Activated naive CD8-positive, alpha-beta T cell treated with anti-CD3 and anti-CD28 coated beads, Interleukin-2, amount 10 ng/mL, durations not matched to agents 7 days and 5 days (primary cell): ENCODE measurements at places on chromosomes 12 and 14. TPM values are rescaled to one million over a fixed set of nuclear protein-coding genes. Genes with fewer than 3 reads are reported as not detected.

DNA sequence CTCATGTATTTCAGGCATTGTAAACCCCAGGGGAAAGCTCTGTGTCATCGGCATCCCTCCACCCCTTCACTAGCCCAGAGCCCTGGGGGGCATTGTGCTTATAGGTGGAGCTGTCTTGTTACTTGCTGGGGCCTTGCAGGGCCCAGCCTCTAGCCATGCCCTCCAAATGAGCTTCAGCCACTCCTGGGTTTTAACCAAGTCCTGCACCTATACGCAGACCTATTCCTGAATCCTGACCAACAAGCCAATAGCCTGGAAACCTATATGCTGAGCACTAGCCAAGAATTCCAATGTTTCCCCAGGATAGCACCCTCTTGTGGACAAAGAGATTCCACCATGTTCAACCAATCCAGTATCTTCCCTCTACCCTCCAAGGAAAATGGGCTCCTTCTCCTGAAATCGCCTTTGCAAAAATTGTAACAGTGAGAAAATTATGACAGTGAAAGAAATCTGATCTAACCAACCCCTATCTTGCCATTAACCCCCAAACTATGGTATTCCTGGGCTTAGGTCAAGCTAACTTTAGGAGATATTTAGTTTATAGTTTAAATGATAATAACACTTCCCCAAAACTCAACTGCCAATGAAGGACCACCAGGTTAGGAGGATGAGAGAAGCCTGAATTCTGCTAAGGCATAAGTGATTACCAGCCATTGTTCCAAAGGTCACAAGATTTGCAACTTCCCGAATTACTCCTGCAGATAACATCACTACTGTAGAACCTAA is 55.5 kb downstream of the TTC7B start:
- H3K4me3 ChIP-seq: no peak overlapping the region
- H3K4me1 ChIP-seq: peaks cover 12% of the 10 kb centered on the region
- peaks cover 4% of the 10 kb centered on the region for H3K36me3 ChIP-seq
- H3K27ac ChIP-seq: no peak overlapping the region

Gene EPS8
- total RNA-seq: 1.6 TPM

DNA sequence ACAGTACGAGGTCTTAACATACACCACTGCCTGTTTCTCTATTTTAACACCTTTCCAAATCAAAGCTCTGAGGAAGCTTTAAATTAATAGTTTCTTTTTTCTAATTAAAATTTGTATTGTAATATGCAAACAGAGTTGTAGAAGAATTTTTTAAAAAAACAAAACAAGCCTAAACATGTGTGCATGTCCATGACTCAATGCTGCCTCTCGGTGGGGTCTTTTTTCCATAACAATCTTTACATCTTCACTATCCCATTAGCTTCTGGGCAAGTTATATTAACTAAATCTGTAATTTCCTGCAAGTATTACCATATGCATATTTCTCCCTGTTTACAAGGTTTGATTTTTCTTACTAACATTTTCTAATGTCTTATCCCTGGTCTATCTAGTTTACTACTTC is 143.9 kb upstream of the NAV3 start:
- no peak overlapping the region for H3K27ac ChIP-seq
- DNase-seq: no peak

GRCh38 chr14:55097881-55098560 is 31.0 kb upstream of the LGALS3 start:
- H3K4me3 ChIP-seq: peak overlapping the region; percentile 67
- peak overlapping the region; percentile 89 for H3K27ac ChIP-seq
- peak; percentile 46 for DNase-seq

GRCh38 chr14:22231018-22231417 is 358.0 kb downstream of the DAD1 start:
- no peaks in the 10 kb centered on the region for H3K36me3 ChIP-seq
- H3K27ac ChIP-seq: peak overlapping the region; percentile 9
- H3K4me3 ChIP-seq: no peak overlapping the region
- peaks cover 2% of the 10 kb centered on the region for H3K4me1 ChIP-seq
- no peak for DNase-seq

Gene CYP27B1
- total RNA-seq: 2.6 TPM

DNA sequence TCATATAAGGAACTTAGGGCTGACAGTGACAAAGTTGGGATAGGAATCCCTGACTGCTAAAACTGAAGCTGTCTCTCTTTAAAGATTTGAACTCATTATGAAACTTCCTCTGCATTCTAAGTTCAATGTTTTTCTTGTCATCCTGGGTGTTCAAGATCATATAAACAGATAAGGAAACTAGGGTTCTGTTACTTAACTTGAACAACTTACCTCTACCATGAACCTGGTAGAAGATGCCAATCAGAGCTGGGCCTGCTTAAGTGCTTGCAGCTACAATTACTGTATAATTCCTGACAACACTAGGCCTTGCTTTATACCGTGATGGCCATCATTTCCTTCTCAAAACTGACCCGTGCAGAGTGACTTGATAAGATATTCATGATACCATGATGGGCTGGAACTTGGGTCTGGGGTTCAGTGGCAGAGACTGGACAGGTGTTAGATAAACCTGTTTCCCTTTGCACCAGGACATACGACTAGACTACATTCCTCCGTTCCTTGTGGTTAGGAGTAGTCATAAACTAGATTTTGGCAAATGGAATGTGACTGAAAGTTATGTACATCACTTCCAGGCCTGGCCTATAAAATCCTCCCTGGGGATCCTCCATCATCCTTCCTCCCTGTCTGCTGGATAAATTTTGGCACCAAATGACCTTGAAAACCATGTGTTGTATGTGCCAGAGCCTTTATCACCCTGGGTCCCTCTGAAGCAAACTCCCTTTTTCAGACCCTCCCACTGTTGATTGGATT is 172.2 kb upstream of the PRICKLE1 start:
- no peak for DNase-seq
- no peaks in the 10 kb centered on the region for H3K27me3 ChIP-seq
- H3K4me1 ChIP-seq: no peaks in the 10 kb centered on the region
- H3K36me3 ChIP-seq: no peaks in the 10 kb centered on the region

DNA sequence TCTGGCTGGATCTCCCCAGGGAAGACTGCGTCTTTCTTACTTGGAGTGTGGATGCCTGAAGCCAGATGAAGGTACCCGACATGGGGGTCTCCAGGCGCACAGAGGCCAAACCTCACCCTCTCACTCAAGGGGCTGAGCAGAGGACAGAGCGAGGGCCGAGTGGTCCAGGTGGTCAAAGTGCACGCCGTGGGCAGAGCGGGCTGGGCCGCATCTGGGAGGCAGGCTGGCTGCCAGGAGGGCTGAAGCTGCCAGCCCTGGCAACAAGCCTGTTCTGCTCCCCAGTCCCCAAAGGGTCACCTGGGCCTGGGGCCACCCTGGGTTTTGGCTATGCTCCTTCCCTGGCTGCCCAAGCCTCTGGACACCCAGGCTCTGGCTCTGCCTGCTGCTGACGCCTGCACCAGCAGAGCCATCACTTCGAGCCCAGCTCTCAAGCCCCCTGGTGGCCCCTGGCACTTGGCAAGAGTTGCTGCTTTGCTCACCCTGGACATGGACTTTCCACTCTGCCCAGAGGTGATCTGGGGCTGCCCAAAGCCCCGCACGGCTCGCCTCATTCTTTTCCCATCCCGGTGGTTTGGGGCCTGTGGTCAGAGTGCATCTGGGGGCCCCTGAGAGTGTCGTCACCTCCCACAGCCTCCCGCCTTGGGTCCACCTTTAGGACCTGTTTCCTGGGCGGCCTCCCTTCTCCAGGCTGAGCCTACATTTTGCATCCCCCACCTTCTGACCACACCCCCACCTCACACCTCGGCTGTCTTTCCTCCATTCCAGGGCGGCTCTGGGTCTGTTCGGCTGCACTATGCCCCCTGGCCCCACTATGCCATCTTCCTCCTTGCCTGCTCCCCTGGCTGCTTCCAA is 2.8 kb downstream of the ADSS1 start:
- no peak overlapping the region for H3K27ac ChIP-seq
- no peaks in the 10 kb centered on the region for H3K4me1 ChIP-seq
- H3K36me3 ChIP-seq: no peaks in the 10 kb centered on the region

DNA sequence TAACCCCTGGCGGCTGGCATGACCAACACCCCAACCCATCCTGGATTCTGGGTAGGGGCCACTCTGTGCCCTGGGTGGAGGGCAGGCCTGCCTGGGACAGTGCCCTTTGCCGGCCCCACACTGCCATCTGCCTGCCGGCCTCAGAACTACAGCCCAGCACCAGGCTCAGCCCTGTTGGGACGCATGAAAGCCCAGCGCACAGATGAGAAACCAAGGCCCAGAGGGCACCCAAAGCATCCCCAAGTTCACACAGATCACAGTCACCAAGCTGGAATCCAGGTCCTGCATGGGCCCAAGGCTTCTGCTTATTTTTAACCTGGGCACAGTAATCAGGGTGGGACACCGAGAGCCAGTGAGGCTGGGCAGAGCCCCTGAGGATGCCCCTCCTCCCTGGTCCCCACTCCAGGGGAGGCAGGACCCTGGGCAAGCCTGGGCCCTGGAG is 26.2 kb downstream of the RFLNA start:
- no peaks in the 10 kb centered on the region for H3K27me3 ChIP-seq
- H3K27ac ChIP-seq: no peak overlapping the region
- H3K36me3 ChIP-seq: peaks cover 21% of the 10 kb centered on the region
- no peak overlapping the region for H3K4me3 ChIP-seq
- H3K4me1 ChIP-seq: no peaks in the 10 kb centered on the region
- DNase-seq: peak; percentile 84
